Fibroblast of villous mesenchyme (primary cell): ENCODE measurements at places on chromosomes 3 and 15. TPM values are rescaled to one million over a fixed set of nuclear protein-coding genes. Genes with fewer than 3 reads are reported as not detected.

The TMEM266 gene
- under 0.01 TPM in 1 of 2 replicates, not detected in the other for total RNA-seq

The ZSCAN29 gene
- 26.3 and 37.0 TPM in 2 replicates for total RNA-seq

The PPARG gene
- total RNA-seq = 3.5 and 4.7 TPM in 2 replicates

GRCh38 chr3:29249829-29250345 lies 31.0 kb upstream of the RBMS3 start:
- DNase-seq = no peak

- peak; percentile 62 for DNase-seq
Observed at GRCh38 chr3:68458581-68458980, 473.8 kb downstream of the TAFA4 start.

- DNase-seq = no peak
Observed at GRCh38 chr3:165195640-165196576, at the start of gene SLITRK3. Gene SLITRK3 (minus strand): TSS chr3:165196384. CDS start chr3:165190830, 5,554 bp downstream.

- no peak for DNase-seq
Observed at GRCh38 chr15:55202206-55202605, 5.5 kb upstream of the RSL24D1 start.
